ENCODE measurements at places on chromosomes 1 and 21.
A peak's percentile ranks its signal among the peaks of the same experiment; 100 is the strongest.

DNA sequence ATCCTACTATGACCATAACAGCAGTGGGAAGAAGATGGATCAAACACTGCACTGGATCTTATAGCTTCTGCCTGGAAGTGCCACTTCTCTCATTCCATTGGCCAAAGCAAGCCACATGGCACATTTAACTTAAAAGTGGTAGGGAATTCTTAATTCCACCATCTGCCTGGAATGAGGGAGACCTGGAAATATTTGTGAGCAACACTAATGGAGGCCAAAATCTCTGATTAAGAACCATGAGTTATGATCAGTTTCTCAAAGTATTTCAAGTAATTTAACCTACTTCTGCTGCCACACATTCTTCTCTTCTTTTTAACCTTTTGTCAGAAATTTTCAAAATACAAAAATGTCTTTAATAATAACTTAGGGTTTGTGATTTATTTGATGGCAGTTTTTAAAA, 154.0 kb upstream of the C1orf87 start:
- no peak for DNase-seq

DNA sequence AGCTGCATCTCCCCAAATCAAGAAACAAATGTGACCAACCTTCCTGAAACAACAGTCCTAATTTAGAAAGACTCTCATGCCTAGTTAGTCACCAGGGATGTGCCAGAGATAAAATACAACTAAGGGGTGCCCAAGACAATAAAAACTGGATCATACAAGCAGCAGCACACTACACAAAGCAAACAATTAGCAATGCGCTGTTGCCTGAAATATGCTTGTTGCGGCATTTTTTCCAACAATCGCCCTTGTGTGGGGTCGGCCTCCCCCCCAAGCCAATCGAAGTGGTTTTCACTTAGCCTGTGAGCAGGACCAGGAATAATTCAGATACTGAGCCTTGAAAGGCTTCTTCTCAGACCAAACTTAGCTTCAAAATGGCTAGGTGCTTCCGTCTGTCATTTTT, 1.4 kb upstream of the STMN1 start:
- DNase-seq = no peak

DNA sequence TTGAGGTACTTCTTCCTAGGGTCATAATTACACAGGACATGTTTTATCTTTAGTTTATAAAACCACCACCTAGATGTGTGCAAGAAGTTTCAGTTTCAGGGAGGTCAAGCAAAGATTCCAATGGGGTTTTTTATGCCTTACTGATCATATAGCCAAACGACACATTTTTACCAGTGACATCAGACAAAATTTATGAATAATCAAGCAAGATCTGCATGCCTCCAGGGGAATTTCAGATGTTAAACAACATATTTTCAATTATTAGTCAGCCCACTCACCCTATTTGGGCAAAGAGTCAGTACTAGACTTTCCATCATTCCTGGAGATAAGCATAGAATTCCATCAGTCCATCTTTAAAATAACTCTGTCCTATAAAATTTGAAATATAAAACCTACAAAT, 867.4 kb downstream of the KCNT2 start:
- DNase-seq = no peak

DNA sequence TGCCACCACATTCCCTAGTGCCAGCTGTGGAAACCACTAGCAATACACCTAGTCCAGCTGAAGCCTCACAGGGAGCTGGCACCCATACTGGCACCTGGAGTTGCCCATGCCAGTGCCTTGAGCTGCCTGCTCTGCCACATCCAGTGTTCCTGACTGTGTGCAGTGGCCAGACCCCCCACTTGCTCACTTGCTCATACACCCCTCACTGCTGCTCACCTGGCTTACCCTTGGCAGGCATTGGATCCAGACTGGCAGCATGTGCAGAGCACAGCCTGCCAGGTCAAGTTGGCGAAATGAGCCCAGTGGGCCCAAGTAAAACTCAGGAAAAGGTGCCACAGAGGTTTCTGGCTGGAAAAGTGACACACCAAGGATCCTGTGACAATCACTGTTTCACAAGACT, 1618.6 kb upstream of the PRMT6 start:
- no peak for DNase-seq

DNA sequence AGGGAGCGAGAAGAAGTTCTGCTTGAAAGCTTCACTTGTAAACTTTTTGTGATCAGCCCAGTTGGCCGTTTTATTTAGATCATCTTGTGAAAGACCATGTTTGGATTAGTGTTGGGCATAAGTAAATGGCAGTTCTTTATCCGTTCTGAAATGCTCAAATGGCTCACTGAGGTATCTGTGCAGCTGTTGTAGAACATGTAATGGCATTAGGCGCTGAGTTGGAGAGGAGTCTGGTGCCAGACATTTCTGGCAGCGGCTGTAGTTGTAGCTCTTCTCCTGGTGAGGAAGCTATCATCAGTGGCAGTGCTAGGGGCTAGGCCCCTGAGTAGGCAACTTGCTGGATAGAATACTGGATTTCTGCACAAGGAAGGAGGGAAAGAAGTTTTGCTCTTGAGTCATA, 321.6 kb downstream of the LMO4 start:
- no peak for DNase-seq

DNA sequence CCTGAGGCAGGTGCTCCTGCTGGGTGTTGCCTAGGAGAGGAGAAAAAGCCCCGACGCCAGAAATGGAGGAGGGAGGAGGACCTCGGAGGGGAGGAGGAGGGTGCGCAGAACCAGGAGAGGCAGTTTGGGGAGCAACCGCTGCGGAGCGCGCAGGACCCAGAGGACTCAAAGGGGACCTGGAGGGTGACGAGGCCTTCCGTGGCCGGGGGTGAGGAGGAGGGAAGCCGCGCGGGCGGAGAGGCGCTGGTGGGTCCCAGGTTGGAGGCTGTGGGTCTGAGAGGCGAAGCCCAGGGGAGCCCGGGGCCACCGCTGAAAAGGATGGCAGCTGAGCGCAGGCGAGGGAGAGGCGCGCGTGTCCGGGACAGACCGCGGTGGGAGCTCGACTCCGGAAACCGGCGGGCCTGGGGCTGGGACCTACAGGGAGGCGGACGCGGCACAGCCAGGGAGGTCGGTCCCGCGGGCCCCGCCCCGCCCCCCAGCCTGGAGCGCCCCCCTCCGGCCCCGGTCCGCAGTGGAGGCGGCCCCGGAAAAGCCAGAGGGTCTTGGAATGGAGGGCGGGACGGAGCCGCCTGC, 15.1 kb downstream of the RNF223 start:
- DNase-seq = no peak

DNA sequence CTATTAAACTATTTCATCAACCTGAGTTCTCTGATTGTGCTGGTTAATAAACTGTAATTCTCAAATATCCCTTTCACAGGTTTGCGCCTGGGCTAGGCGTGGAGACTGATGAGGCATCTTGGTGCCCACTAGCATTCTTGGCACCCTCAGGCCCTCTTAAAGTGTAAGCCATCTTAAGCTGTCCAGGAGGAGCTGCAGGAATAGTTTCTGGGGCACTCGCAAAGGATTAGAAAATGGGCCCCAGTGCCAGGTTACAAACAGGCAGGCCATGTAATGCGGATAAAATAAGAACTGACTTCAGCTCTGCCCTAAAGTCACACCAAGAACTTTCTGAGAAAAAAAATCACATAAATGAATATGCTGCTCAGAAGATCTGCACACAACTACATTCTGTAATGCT, 1.1 kb downstream of the CASQ2 start:
- no peak for DNase-seq

- no peak for DNase-seq
Measured at GRCh38 chr1:204744107-204744779, 58.7 kb upstream of the LRRN2 start.

- DNase-seq = no peak
Measured at GRCh38 chr21:29650523-29651022, 289.2 kb downstream of the GRIK1 start.

GRCh38 chr1:111452581-111452980, 3.3 kb downstream of the ATP5PB start:
- no peak for DNase-seq

DNA sequence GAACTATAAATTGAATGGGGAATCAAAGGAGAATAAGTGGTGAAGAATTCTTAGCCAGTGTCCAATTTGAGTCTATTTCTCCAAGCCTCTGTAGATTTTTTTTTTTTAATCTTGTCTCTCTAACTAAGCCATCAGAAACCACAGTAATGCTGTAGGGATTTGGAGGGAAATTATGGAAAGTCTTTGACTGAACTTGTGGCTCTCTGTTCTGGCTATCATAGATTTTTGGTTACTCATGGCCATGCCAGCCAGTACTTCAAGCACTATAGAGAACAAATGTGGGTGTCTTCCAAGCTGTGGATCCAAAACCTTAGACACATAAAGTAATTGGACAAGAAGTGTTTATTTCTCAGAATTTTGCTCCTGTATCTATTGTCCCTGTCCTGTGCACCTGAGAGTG, 147.9 kb downstream of the LRRC40 start:
- no peak for DNase-seq

- DNase-seq = no peak
Measured at GRCh38 chr1:82392946-82393345, 592.2 kb downstream of the ADGRL2 start.

GRCh38 chr1:81305997-81306452, 494.7 kb upstream of the ADGRL2 start:
- DNase-seq = peak; percentile 2

- no peak for DNase-seq
Measured at GRCh38 chr1:212440419-212440818, 7.7 kb downstream of the NENF start.

- DNase-seq = no peak
Measured at GRCh38 chr1:110594456-110595352, 11.5 kb downstream of the KCNA2 start.

DNA sequence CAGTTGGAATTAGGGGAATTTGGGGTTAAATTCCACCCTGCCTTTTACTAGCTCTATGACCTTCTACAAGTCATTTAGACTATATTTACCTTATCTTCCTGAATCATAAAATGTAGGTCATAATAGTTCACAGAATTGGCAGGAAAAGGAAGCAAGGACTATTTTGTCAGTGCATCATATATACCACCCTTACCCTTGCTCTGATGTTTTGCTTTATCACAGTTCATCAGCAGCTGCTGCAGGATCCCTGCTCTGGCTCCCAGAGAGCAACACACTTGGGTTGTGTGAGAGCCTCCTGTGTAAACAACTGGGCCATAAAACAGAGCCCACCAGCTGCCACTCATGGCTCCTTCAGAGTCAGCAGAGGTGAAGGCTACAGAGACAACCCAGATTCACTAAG, 631.6 kb upstream of the CAMK1G start:
- DNase-seq = peak; percentile 32

Measured in nephron progenitor cell (in vitro differentiated cells).